ENCODE measurements at places on chromosomes 1 and 21.

- DNase-seq: peak; percentile 14
Observed at GRCh38 chr21:43703035-43703880, 15.7 kb upstream of the PDXK start.

DNA sequence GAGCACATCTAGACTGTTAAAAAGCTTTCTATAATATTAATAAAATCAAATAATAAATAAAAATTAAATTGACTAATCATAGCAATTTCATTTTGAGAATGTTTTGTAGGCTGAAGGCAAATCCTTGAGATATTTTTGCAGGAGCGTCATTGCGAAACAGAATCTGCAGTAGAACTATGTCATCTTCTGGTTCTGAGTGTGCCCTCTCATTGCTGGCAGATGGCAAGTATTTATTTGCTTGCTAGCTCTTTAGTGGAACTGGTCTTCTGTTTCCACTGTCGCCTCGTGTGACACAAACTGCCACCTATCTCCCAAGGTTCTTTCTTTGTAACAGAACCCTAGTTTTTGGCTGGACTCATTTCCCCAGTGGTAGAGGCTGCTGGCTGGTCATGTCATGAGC, 19.0 kb upstream of the IRF2BP2 start:
- no peak for DNase-seq

- DNase-seq: no peak
Observed at GRCh38 chr21:14382486-14382834, 486 bp downstream of the HSPA13 start.

- no peak for DNase-seq
Observed at GRCh38 chr21:45372732-45373355, 32.1 kb upstream of the COL18A1 start.

DNA sequence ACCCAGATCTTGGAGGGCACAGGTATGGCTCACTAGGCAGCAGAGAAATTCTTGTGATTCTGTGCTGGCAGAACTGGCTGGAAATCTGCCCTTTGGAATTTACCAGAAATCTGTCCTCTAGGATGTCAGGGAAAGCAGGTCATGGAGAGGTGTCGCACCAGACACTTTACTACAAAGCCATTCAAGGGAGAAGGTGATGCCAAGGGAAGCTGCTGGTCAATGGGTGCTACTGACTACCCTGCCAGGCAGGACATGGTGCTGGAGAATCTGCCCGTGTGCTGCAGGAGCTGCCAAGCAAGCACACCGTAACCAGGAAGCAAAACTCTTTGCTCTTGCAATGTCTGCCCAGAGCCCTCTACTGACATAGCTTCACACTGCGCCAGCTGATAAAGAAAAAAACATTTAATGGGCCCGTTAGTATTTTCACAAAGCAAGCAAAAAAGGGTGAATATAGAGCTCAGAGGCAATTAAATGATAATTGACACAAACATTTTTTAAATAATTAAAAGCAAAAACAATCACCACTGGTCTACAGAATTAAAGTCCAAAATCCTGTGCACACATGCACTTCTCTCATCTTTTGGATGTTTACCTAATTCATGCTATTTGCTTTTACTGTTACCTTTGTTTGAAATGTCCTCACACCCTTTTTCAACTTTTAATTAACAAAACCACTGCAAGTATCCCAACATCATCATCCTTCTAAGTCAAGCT, 7.2 kb upstream of the FBXO28 start:
- DNase-seq: no peak

DNA sequence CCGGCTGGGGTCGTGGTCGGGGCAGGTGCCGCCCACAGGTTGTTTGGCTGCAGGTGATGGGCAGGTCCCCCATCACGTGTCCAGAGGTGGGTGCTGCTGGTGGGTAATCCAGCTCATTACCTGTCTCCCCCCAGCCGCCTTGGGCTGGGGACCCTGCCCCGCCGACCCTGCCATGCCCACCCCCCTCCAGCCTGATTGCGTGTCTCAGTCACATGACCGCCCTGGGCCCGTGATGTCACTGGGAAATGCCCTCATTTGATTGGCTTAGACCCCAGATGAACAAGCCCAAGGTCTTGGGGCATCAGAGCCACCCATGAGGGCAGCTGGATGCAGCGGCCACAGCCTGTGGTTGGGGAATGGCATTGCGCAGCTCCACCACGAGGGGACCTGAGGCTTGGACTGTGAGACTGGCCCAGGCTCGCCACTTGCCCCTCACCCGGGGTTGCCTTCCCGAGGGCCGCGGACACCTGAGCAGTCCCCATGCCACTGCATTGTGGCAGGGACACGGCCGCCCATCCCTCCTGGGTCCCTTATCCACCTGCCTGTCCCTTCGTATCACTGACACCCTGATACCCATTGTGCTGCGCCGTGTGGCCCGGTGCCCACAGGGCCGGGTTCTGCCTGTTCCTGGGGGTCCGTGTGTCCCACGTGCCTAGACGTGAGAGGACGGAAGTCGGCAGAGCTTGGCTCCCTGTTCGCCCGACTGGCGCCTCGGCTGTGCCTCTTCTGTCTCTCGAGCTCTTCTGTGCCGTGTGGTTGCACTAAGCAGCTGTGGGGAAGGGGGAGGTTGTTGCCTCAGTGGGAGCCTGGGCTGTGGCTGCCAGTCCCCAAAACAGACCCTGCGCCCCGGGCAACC, 68.0 kb downstream of the FAAP20 start:
- DNase-seq: no peak

DNA sequence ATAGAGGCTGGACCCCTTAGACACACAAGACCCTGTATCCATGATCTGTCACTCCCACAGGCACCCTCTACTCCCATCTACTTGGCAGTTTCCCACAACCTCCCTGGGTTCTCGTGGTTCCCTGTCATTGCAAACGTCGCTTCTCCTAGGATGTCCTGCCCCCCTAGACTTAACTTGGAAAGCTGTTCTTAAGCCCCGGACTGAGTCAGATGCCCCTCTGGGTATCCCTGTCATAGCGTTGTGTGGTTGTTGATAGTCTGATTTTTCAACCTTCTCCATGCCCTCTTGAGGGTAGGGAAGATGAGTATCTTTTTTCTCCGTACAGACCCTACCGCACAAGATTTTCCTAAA, 11.8 kb downstream of the RCC1 start:
- DNase-seq: no peak

DNA sequence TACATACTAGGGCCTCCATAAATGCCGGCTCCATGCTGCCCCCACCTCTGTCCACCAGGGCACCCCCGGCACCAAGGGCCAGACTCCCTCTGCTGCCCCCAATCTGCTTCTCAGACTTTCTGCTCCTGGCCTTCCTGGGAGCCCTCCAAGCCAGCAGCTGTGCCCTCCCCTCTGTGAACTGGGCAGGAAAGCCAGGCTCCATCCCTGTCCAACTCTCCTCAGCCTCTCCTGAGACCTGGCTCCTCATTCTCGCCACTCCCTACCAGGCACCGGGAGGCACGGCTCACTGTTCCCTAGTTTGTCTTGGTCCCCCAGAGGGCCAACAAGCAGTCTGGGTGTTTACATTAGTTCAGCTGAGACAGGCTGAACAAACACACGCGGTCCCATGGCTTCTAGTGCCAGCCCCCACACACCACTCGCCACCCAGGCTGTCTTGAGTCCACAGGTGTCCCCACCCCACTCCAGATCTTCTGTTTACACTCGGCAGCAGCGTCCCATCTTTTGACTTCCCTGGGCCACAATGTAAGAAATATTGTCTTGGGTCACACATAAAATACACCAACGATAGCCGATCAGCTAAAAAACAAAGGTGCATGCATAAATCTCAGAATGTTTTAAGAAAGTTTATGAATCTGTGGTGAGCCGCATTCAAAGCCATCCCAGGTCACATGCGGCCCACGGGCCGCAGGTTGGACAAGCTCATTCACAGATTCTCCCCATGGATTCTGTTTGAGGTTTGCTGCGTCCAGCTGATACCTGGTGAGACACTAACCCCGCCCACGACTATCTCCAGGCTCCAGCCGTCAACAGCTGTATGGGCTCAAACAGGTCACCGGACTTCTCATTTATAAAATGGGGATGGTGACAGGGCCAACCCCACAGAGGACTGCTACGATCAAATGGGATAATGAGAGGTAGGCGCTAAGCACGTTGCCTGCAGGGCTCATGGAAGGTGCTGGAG, 29.5 kb upstream of the ECE1 start:
- no peak for DNase-seq

- no peak for DNase-seq
Observed at GRCh38 chr1:19476450-19477190, 8.7 kb downstream of the CAPZB start.

GRCh38 chr1:47529520-47530098, 91.8 kb downstream of the FOXD2 start:
- DNase-seq: no peak

GRCh38 chr1:10338047-10338446, 60.8 kb upstream of the PGD start:
- no peak for DNase-seq

DNA sequence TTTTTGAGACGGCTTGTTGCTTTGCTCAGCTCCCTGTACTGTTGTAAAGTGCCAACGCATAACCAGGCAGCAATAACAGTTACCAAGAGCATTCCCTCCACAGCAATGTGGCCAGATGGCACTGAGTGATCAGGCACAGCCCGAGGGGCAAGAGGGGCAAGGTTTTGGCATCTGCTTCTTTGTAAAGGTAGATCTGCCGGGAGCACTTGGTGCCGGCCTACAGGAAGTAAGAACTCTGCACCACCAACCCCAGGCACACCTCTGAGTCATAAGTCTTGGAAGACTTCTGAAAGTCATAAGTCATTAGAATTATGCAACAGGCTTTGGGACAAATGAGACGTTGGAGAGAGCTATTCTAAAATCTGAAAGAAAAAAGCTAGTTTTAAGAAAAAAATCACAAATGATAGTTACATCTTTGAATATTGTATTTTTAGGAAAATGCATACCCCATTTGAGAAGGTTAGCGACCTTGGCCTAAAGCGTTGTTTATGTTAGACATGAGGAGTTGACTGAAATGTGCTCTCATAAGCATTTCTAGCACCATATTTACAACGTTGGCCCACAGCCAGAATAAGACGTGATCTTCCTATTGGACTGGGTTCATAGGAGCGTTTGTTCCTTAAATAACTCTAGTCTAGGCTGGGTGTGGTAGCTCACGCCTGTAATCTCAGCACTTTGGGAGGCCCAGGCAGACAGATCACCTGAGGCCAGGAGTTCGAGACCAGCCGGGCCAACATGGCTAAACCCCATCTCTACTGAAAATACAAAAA, 37.7 kb upstream of the MAP10 start:
- DNase-seq: no peak

DNA sequence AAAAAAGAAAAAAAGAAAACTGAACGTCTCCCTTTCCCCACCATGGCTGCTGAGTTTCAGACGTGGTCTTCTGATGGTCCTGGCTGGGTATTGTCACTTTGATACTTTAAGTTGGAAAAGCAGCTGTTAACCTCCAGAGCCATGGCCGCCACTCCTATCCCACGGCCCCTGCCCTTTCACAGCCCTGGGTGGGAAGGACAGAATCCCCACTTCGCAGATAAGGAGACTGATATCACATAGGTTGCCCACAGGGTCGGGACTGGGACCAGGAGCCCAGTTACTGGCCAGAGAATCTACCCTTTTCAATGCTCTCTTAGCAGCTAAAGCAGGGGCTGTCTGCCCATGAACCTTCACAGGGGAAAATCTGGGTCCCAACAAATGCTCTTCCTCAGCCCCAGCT, 16.8 kb downstream of the BMP8A start:
- DNase-seq: no peak

GRCh38 chr1:177897998-177898654, 71.7 kb downstream of the SEC16B start:
- DNase-seq: no peak

DNA sequence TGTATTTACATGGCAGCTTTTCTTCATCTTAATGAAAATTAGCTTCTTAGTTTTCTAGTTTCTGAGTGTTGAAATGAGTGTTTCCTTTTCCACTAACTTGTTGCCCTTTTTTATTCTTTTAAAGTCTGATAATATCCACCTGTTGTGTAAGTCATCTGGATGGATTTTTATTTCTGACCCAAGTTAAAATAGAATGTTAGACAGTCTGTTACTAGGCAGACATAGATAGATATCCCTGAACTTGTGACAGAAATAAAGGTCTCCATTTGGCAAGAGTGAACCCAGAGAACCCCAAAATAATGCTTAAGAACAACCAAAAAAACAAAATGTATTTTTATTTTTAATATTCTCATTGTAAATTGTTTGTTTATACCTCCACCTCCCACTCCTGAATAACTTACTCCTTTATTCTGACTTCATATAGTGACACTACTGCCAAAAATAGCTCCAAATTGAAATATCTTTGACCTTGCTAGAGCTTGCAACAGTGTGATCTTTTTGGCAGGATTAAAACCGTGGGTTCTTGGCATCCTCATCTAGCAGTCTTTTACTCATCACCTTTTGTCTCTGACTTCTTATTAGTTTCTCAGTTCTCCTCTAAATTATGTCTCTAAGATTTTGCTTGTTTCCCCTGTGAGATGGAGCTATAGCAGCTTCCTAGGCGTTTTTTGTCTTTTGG, 26.9 kb upstream of the SH3D21 start:
- no peak for DNase-seq

- DNase-seq: no peak
Observed at GRCh38 chr1:100449477-100449876, 88.5 kb upstream of the GPR88 start.

Data from activated naive CD4-positive, alpha-beta T cell (primary cell).